ENCODE measurements at places on chromosomes 4 and X.

GRCh38 chr4:180926277-180926676, 1316.9 kb upstream of the TENM3 start:
- DNase-seq, result no peak

DNA sequence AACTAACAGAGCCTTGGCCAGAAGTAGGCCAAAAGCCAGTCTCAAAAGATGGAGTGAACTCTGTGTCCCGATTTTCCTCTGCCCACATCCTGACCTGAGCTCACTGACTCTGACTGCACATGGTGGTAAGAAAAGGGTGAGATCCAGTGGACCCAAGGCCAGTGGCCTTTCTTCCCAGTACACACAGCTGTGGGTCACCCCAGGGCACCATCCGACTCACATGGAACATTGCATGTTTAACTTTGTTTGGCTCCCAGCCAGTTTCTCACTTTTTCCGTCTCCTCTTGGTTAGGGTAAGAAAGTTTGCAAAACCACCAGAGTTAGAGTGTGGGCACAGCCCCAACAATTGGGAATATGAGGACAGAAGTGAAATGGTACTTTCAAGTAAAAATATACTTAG, 69.8 kb downstream of the GAB1 start:
- DNase-seq, result no peak

DNA sequence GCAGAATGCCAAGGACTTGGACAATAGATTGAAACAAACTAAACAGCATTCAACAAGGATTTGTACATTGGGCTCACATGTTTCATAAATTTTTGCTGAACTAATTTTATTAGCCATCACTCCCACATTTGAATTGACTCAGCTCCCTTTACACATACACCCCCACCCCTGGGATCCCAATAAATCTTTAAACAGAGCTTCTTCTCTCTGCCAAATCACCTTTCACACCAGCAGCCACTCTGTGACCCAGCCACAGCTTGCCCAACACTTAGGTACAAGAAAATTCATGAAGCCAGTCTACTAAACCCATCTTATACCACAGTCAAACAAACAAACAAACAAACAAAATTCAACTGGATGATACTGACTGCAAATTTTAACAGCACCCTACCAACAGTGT, 21.6 kb downstream of the PHKA2 start:
- no peak for DNase-seq

GRCh38 chr4:144338834-144339233, 198.3 kb upstream of the GYPA start:
- no peak for DNase-seq
